ENCODE measurements at places on chromosomes 6 and 20. TPM values are rescaled to one million over a fixed set of nuclear protein-coding genes. Genes with fewer than 3 reads are reported as not detected.

GRCh38 chr6:54282186-54282585 lies 26.1 kb upstream of the TINAG start:
- peak; percentile 61 for DNase-seq

OLIG3 gene
- not detected for total RNA-seq

DNA sequence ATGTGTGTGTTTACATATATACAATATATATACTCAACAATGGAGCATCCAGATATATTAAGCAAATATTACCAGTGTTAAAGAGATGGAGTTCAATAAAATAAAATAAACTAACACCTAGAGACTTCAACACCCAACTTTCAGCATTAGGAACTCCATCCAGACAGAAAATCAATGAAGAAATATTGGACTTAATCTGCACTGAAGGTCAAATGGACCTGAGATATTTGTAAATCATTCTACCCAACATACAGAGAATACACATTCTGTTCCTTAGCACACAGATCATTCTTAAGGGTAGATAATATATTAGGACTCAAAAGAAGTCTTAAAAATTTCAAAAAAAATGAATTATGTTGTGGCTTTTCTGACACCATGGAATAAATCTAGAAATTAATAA lies 832.3 kb upstream of the ADGRB3 start:
- DNase-seq = no peak

DNA sequence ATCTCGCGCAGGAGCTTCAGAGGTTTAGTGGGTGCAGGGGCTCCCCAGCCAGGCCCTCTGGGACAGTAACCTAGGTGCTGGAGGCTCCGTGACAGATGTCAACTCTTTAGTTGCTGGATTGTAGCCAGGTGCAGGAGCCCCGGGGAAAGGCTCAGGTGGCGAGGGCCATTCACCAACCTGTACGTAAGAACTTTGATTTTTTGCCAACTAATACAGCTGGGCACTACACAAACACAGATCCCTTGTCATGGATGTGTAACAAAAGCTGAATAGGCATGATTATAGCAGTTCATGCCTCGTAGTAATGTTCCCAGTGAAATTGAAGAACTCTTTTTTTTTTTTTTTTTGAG lies 82.6 kb downstream of the CDC5L start:
- no peak for DNase-seq

DNA sequence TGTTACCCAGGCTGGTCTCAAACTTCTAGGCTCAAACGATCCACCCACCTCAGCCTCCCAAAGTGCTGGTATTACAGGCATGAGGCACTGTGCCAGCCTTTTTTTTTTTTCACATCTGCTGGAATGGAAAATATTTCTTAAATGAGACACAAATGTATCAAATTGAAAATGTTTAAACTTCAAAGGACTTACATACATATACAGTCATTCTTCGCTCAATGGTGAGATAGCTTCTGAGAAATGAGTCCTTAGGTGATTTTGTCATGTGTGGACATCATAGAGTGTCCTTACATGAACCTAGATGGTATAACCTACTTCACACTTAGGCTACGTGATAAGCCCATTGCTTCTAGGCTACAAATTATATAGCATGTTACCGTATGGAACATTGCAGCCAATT lies 43.1 kb downstream of the MICA start:
- no peak for DNase-seq

DNA sequence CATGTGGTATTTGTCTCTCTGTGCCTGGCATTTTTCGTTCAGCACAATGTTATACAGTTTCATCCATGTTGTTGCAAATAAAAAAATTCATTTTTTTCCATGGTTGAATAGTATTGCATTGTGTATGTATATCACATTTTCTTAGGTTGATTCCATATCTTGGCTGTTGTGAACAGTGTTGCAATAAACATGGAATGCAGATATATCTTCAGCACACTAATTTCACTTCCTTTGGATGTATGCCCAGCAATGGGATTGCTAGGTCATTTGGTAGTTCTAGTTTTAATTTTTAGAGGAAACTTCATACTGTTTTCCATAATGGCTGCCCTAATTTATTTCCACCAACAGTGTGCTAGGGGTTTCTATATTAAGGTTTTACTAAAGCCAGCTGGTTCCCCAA lies 52.6 kb downstream of the GFRAL start:
- DNase-seq = no peak

BNIP5 gene
- total RNA-seq = not detected

DNA sequence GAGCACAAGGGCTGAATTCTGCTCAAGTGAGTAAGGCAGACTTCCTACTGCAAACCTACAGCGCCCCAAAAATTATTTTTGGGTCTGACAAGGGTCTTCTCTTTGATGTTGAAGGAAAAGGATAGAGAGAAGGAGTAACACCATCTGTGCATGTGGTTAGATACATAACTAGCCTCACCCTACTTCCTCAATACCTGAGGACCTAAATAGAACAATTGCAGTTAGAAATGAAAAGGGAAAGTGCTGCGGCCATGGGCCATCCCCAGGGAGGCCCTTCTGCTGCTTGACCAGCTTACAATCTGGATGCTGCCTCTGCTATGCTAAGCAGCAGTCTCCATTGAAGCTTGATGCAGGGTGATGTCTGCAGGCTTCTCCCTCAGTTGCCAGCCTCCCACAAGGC lies 63.2 kb upstream of the ARMH2 start:
- DNase-seq = no peak

GRCh38 chr6:158660333-158660754 lies 10.5 kb downstream of the SYTL3 start:
- no peak for DNase-seq

GRCh38 chr6:82567621-82568020 lies 204.0 kb downstream of the TPBG start:
- peak; percentile 14 for DNase-seq

GSTA2 gene
- not detected for total RNA-seq

- peak; percentile 36 for DNase-seq
These were observed 151.8 kb downstream of the ZFP64 start for GRCh38 chr20:52039790-52040189.

GRCh38 chr6:113412589-113413357 lies 444.4 kb upstream of the MARCKS start:
- peak; percentile 66 for DNase-seq

CPXM1 gene
- 0.17 TPM for total RNA-seq

GRCh38 chr20:45779011-45779915 lies 12.4 kb downstream of the WFDC3 start:
- DNase-seq = peak; percentile 100

- peak; percentile 51 for DNase-seq
These were observed 123.0 kb downstream of the PLCB1 start for GRCh38 chr20:8254911-8255582.

SIRPG gene
- total RNA-seq = not detected

- no peak for DNase-seq
These were observed 15.2 kb upstream of the GDAP1L1 start for GRCh38 chr20:44231713-44232468.

NRN1 gene
- total RNA-seq = 0.45 TPM

GRCh38 chr6:84137051-84137375 lies 90.4 kb downstream of the CEP162 start:
- DNase-seq = no peak

GRCh38 chr6:120646101-120646500 lies 688.2 kb downstream of the TBC1D32 start:
- DNase-seq = no peak

NELFCD gene
- total RNA-seq = 107 TPM

SLC4A11 gene
- 3.8 TPM for total RNA-seq

SLC2A10 gene
- 8.0 TPM for total RNA-seq

- no peak for DNase-seq
These were observed 34.7 kb upstream of the LAMA4 start for GRCh38 chr6:112289038-112289566.
